NCI-H2029 treated with DMSO at 0.1 percent for 48 hours (cell line): ENCODE measurements at places on chromosomes 7 and 10.

DNA sequence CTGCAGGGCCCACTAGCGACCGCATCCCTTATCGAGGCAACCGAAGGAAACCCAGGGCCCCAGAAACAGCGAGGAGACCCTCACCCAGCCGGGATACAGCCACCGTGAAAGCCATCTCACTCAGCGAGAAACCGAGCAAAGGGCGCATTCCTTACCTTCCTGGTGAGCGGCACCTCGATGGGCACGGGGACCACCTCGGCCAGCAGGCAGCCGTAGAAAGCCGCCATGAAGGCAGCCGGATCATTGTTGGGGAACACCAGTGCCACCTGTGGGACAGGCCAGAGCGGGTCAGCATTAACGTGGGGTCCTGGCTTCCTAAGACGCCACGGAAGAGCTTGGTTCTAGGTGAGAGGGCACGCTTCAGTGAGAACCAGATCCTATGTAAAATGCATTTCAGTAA lies 263.7 kb downstream of the ZMYND11 start:
- no peak for DNase-seq

DNA sequence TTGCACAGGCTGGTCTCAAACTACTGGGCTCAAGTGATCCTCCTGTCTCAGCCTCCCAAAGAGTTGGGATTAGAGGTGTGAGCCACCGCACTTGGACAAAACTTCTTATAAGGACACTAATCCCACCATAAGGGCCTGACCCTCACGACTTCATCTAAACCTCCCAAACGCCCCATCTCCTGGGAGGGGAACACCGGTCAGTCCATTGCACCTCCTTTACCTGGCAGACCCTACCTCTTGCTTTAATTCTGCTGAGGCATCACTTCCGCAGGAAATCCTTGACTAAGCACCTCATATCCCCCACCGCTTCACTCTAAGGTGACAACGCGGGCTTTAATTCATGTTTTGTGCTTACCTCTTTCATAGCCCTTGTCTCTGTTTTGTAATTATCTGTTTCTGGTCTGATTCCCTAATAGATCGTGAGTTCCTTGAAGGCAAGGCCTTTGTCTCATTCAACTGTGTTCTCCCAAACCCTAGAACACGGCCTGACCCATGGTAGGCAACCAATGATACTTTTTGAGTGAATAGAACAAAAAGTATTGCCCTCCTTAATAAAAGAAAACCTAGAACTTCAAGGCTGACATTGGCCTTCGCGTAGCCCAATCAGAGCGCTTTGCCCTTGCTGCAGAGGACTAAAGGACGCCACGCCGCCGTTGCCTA lies 481 bp upstream of the ZNF862 start:
- no peak for DNase-seq

- peak; percentile 61 for DNase-seq
Observed at GRCh38 chr7:94655848-94656657, at the start of gene SGCE. Gene SGCE (minus strand): TSS chr7:94656133. CDS start chr7:94656098, 35 bp downstream.

DNA sequence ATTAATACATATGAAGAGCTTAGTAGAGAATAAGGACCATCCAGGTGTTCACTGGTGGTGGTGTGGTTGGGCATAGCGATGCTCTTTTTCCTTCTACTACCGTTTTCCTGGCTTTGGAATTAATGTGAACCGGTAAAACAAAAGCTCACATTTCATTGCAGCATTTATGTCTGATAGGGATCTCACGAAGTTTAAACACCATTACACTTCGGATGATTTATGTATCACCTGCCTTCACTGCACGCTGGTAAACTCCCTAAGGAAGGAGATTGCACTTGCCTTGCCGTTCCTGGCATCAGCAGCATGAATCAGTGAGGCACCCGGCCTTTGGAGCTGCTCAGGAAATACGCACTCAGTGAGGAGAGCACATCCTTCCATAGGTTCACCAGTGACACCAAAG lies 47.5 kb downstream of the WIPF3 start:
- DNase-seq: peak; percentile 23

DNA sequence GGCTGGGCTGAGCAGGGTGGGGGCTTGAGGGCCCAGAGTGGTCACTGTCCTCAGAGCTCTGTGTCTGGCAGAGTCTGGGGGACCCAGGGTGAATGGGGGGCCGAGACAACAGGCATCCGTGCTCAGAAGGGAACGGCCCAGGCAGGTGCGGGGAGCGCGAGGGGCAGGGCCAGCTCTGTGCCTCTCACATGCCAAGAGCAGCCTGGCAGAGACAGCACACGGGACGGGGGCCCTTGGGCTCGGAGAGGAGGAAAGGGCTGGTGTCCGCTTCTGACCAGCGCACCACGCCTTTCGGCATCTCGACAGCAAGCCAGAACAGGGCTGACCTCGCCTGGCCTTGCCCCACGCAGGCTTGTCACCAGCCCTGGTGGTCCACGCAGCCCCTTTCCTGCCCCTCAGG lies 13.4 kb downstream of the AMZ1 start:
- no peak for DNase-seq

DNA sequence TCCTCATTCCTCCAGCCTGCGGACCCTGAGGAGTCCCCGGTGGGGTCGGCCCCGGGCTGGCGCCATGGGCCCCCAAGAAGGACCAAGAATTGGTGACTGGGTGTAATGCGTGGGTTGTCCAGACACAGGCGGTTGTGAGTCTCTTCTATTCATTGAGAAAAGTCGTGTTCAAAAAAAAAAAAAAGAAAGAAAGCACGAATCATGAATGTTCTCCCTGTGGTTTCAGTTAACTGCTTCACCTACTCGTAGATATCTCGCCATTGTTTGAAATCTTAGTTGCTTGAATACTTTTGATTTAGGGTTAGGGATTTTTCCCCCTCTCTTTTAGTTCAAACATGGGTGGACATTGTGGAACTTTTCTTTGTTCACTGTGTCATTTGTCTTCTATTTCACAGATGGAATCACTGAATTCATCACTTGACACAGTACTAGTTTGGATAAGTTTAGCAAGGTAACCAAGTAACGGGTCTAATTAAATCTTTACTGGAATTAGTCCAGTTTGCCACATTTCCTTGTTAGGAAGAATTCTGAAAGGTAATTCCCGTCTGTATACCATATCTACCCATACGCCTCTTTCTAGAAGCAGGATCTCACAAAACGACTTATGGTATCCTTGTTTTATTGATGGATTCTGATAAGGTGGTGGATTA lies 775 bp downstream of the STARD3NL start:
- no peak for DNase-seq

GRCh38 chr7:151312831-151313809 lies 28.5 kb upstream of the NUB1 start:
- DNase-seq: no peak

GRCh38 chr10:125106586-125106985 lies 53.8 kb downstream of the CTBP2 start:
- no peak for DNase-seq

DNA sequence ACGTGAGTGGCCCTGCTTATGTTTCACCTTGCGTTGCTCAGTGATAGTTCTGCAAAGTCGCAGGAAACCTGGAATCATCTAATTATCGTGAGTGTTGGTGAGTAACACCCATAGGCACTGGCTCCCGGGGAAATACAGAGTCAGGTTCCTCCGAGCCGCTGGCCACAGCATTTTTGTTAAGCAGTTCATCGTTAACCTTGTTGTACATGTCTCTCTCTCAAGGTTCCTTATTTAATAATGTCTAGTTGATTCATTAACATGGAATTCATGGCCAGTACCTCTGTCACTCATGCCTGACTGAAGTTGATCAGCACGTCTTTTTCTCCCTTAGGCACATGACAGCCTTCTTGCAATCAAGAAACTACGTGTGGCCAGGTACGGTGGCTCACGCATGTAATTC lies 3.1 kb upstream of the ZFAND2A start:
- no peak for DNase-seq

DNA sequence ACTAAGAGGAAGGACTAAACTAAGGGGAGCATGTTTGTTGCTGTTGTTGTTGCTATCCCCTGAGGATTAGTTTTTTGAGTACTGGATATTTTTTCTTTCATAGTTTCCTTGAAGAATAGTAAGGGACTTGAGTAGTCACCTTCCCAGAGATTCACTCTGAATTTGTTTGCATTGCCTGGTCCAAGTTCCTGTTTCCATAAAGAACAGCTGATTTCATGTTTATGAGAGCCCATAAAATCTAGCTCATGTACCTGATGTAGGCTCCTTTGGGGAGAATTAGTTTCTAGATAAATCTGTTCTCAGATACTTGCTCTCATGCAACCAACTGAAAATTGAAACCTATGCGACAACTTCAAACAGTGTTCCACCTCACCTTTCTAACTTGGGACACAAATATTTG lies 464.4 kb upstream of the MBL2 start:
- DNase-seq: no peak

- DNase-seq: no peak
Observed at GRCh38 chr7:90961037-90961725, 303.1 kb upstream of the FZD1 start.

GRCh38 chr7:96530786-96531185 lies 178.9 kb downstream of the SEM1 start:
- no peak for DNase-seq

DNA sequence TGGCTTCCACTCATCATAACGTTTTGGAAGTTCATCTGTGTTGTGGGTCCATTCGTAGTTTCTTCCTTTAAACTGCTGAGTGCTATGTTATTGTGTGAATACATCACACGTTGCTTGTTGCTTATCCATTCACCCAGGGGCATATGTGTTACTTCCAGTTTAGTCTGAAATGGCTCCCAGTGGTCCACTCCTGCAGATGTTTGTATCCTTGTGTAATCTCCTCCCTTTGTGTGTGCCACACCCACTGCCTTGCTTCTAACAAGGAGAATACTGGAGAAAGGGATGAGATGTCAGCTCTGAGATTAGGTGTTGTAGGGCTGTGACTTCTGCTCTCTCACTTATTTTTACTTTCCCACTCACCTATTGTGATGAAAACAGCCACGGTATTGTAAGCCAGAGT lies 239.1 kb upstream of the HABP2 start:
- DNase-seq: no peak

DNA sequence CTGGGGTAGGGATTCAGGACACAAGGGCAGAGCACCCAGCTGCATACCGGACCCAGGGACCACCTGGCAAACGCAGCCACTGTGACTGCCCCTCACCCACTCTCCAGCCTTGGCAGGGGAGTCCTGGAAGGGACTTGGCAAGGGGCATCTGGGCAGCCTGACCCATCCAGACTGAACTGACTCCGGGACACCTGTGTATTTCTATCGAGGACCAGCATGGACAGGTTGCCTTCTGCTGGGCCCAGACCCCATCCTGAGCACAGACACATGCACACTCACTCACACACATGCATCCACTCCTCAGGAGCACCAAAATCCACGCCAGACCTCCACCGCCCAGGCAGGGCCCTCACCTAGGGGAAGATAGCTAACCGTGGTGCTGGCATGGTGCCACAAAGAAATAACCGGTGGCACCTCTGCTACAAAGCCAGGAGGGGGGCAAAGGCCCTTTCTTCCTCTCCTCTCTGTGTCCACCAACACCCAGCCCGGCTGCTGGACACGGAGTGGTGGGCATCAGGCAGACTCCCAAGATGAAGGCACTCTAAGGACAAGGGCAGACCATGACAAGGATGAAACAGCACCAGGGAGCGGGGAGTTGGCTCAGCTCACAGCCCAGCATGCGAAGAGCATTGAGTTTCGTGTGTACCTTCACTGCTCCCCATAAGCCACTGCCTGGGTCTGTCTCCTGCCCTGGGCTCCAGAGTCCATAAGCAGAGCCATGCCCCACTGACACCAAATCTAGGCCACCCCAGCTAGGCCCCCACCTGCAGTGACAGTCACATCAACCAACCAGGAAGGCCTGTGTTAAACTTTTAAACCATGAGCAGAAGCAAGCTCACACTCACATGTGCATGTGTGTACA lies 35.3 kb downstream of the KCNH2 start:
- DNase-seq: no peak
